DMS53 (cell line): ENCODE measurements at places on chromosomes 4 and X.

- peak; percentile 5 for DNase-seq
These were observed 46.6 kb upstream of the MAGEC2 start for GRCh38 chrX:142251680-142252079.

GRCh38 chrX:22193851-22194659 is 78.7 kb upstream of the CBLL2 start:
- no peak for DNase-seq

- DNase-seq = no peak
These were observed 36.6 kb upstream of the PTPN13 start for GRCh38 chr4:86557526-86557925.

- no peak for DNase-seq
These were observed 695.2 kb downstream of the GRXCR1 start for GRCh38 chr4:43587758-43588157.

GRCh38 chr4:96343836-96344235 is 503.9 kb downstream of the PDHA2 start:
- DNase-seq = no peak

- DNase-seq = no peak
These were observed 48.4 kb upstream of the KIT start for GRCh38 chr4:54609310-54609709.

DNA sequence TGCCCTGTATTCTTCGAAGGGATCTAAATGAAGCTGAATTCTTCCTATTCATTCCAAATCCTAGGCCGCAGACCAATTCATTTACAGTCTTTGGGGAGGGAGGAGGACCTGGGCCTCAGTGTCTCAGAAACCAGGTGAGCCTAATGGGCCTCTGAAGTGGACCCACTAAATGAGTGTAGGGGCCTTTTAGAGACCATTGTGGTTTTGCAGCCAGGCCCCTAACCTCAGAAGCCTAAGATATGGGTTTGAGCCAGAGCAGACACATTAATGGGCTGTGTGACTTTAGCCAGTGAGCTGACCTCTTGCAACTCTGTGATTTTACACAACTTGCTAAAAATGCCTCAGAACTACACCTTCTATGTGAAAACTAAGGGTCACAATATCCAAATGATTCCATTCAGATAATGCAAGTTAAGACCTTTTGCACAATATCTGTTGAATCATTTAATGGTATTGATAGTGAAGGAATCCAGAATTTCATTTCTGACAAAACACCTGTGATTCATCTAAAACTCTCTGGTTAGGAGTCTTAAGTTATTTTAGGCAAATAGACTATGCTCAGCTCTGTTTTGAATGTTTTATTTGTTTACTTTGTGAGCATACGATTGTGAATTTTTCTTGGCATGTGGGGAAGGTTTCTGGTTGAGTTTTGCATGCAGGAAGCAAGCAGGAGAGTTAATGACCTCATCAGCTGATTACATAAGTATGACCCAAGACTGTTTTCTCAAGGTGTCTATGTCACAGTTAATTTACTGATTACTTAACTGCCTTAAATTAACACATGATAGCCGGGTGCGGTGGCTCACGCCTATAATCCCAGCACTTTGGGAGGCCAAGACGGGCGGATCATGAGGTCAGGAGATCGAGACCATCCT is 75.0 kb downstream of the EVC start:
- no peak for DNase-seq

DNA sequence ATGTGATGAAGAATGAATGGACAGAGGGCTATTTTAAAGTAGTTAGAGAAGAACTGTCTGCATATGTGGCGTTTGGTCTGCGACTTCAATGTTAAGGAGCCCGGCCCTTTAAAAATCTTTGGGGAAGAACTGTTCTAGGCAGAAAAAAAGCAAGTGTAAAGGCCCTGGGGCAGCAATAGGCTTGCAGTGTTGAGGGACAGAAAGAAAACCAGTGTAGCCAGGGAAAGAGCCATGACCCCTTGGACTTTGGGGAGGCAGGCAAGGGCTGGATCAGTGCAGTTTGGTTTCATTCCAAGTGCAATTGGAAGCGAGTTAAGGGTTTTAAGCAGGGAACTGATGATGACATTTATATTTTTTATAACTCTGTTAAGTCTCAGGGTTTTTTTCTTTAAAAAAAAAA is 7.9 kb downstream of the GLA start:
- DNase-seq = no peak

DNA sequence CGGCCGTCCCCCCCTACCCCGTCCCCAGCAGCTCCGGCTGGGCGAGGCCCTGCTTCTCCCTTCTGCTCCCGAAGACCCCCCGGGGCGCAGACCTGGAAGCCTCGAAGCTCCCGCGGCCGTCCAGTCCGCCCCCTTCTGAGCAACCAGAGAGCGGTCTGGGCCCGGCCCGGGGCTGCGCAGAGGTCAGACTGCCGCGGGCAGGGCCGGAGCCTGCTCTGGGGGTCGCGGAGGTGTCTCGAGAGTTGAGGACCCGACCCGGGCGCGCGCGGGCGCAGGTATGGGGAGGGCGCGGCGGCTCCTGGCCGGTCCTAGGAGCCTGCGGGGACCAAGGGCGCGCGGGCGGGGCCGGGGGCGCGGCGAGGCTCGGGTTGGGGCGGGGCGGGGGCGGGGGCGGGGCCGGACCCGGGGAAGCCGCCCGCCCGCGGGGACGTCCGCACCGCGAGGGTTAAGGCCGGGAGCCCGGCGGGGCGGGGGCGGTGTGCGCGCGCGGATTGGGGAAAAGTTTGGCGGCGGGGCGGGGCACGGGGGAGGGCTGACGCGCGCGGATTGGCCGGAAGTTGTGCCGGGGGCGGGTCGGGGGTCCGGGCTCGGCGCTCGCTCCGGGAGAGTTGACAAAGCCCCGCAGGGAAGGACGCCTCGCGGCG is at the start of gene FGFRL1:
Gene FGFRL1, plus strand, starts transcription at position 605 of the 644 bp plus-strand sequence. CDS start 860 bp downstream, outside the sequence.
- DNase-seq = peak; percentile 98

DNA sequence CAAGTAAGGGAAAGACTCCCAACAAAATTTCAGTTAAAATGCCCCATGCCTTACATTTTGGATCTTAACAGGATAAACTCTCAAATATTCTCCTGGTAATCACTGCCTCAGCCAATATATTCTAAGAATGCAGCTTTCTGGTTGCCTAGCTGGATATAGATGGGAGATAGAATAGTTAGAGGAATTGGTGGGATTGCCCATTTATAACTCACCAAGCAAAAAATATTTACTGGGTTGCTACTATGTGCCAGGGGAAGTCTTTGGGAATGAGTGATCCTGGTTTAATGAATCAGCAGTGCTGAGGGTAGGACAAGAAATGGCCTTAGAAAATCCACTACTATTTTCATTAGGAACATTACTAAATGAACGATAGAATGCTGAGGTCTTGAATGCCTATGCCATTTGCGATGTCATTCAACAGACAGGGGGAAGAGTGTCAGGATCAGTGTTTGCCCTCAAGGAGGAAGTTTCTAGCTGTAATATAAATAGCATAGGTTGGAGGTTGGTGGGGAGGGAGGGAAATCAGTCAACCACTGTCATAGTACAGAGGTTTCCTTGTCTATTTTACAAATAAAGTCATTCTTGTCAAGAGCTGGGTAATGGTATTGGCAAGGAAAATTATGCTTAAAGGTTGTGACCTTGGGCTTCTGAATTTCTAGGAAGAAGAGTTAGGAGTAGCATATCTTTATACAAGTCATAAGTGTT is 63.5 kb downstream of the ENOPH1 start:
- DNase-seq = peak; percentile 2

- DNase-seq = no peak
These were observed 25.8 kb downstream of the FGFRL1 start for GRCh38 chr4:1036976-1037810.

GRCh38 chr4:1400831-1401408 is 5.3 kb downstream of the NKX1-1 start:
- DNase-seq = no peak

DNA sequence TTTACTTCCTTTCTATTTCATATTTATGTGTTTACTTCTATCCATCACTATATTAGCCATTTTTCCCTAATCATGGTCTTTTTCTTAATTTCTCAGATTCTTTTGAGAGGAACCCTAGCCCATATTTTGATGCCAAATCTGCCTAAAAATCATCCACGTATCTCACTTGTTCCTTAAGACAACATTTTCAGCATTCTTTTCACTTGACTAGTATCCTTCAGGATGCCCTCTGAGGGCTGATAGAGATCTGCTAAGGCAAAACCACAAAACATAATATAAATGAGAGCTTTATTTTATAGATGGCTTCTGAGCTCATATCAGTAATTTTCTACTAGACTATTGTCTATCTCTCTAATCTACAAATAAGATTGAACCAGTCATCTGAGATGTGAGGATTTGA is 341.9 kb downstream of the GPM6A start:
- DNase-seq = no peak

GRCh38 chrX:110167952-110168451 is 149.9 kb downstream of the AMMECR1 start:
- peak; percentile 46 for DNase-seq

DNA sequence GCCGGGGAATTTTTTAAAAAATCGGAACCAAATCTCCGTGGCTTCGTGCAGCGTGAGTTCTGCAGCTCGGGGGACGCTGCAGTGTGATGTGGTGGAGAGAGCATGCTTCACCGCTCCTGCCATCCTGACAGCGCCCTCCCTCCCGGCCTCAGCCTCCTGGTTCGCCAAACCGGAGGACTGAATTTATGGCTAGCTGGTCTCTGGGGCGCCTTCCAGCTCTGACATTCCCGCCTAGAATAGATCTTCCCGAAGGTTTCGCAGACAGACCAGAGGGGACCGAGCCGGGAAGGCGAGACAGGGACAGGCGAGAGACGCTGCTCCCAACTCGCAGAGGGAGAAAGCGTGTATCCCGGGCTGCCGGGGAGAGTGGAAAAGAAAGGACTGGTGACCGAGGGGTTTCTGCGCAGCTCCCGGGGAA is 25.9 kb downstream of the HOPX start:
- DNase-seq = no peak

- no peak for DNase-seq
These were observed 7.3 kb downstream of the CCDC22 start for GRCh38 chrX:49242545-49243066.

DNA sequence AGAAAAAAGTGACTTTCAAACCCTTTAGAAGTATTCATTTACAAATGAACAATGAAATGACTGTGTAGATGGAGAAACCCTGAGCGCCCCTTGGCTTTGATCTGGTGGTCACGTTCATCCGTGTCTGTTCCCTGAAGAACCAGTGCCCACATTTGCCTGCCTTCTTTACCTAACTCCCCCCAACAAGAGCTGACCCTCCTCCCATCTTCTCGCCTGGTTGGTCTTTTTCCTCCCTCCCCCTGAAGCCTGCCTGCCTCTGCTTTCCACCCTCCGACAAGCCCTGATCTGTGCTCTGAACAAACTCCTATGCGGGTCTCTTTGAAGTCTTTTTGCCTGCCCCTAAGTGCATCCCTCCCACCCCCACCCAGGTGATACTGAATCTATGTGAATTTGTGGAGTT is 18.5 kb downstream of the TBL1X start:
- no peak for DNase-seq

DNA sequence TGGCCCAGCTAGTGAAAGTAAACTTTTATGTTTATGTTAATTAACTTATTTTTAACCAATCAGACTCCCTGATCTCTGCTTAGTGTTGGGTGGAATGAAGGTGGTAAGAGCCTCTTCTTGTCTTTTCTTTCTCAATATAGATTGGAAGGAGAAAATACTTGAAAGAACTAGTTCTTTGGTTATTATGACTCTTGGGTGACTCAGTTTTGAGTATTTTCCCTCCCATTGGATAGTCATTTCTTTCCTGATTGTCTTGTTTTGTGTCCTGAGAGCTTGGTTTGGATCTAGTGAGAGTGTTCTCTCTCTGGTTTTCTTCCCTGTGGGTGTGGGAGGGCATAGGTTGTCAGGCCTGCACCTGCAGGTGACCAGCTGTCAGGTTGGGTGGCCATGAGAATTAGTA is 172.0 kb upstream of the GLRA2 start:
- DNase-seq = no peak

DNA sequence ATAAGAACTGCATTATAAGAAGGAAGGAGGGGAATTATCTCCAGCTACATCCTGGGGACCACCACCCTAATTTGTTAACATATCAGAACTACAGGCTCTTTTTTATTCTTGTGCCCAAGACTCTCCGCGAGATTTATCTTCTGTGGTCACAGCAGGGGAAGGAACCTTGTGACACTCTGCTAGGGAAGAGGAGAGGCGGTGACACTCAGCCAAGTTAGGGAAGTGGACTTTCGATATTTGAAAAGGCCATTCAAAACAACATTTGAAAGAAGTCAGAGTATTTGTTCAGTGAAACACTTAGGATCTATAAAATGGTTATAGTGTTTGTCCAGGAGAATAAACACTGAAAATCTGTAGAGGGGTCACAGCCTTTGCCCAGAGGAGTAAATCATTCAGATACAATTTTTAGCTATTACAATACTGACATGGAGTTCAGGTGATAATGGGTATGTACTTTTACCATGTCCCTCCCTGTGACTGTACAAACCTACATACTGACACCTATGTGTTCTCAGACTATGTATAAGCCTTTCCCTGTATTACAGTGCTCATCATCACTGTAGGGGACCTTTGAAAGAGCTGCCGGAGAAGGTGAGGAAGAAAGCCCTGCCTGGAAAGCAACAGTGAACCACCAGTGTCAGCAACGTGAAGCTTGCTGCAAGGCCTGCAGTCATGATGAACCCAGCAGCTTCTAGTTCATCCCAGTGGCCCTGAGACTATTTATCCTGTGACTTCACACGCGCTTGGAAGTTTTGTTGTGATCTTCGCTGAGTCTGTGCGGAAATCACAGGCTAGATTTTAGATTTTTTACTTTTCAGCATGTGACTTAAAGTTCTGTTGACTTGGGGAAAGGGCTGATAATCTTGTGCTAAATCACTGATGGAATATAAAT is 8.5 kb upstream of the PTTG2 start:
- DNase-seq = peak; percentile 19

- DNase-seq = no peak
These were observed 27.4 kb downstream of the CCNQ start for GRCh38 chrX:153571534-153571908.

GRCh38 chr4:152281211-152281610 is 254.7 kb downstream of the FBXW7 start:
- DNase-seq = no peak

- DNase-seq = no peak
These were observed 31.1 kb downstream of the STK32B start for GRCh38 chr4:5082376-5082775.

DNA sequence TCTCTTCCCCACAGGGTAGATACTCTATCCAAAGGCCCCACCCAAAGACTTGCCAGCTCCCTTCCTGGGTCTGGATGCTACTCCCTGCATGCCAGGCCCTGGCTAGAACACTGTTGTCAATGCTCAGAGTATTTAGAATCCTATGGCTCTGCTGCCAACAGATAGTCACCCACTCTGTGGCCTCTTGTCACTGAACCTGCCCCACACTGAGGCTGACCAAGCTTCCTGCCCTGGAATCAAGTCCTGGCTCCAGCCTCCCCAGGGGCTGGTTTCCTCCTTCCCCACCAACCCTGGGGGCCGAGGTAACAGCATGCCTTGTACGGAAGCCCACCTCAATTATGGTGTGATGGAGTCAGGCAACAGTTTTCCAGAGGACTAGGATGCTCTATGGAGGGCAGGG is 63.3 kb downstream of the EFNB1 start:
- DNase-seq = no peak

DNA sequence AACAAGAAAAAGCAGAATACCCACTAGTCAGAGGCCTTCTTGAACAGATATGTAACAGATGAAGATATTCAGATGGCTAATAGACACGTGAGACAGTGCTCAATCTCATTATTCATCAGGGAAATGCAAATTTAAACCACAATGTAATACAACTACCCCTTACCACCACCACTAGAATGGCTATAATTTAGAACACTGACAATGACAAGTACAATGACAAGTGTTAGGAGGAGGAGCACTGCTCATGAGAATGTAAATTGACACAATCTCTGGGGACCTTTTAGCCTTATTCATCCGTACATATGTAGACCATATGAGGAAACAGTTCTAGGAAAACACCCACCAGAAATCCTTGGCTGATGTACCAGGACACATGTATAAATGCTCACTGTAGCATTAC is 13.1 kb downstream of the ZNF81 start:
- no peak for DNase-seq
